ENCODE measurements at places on chromosomes 12 and 14.

- no peak for DNase-seq
These were observed 335.7 kb downstream of the BMP4 start for GRCh38 chr14:53620890-53621289.

- peak; percentile 78 for DNase-seq
These were observed 136.1 kb downstream of the FGD4 start for GRCh38 chr12:32535288-32535999.

DNA sequence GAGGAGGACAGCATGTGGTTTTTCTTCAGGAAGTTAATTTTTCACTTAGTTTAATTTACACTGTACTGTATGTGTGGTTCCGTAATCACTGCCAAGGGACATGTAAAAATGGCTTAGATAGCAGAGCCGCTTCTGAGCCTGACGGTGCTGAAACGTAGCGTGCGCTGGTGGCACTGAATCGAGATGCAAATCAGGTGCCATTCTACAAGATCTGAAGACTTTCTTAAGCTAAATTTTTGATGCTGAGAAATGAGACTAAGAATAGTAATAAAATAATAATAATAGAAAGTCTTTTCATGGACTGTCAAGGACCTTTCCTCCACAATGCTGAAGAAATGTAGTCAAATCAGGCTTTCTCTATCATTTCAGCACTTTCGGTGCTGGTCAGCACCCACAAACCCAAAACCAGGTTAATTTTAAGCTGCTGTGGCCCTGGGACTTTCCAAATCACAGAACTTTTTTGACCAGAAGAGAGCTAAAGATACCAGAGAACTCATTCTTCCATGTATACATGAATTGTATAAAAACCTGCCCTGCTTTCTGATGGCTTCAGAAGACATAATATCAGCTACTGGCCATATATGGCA is 183.3 kb upstream of the LMO3 start:
- no peak for DNase-seq

- DNase-seq = no peak
These were observed 43.5 kb downstream of the ETNK1 start for GRCh38 chr12:22668441-22668840.

DNA sequence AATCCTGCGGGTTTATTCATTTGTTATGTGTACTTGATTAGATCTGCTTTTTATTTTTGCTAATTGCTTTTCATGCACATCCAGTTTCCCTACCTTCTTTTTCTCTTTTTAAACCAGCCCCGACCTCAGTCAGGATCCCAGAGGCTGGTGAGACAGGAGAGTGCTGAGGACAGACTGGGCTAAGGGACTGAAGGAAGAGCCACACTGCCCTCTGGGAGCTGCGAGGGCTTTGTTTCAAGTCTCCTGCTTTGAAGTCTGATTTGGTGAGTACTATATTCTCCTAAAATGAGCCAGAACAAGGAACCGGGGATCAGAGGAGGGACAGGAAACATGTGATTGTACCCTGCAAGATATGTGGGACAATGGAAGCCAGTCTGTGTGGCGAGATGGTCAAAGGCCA is 23.9 kb downstream of the PRICKLE1 start:
- DNase-seq = no peak
